ENCODE measurements at places on chromosomes 12 and 14.

DNA sequence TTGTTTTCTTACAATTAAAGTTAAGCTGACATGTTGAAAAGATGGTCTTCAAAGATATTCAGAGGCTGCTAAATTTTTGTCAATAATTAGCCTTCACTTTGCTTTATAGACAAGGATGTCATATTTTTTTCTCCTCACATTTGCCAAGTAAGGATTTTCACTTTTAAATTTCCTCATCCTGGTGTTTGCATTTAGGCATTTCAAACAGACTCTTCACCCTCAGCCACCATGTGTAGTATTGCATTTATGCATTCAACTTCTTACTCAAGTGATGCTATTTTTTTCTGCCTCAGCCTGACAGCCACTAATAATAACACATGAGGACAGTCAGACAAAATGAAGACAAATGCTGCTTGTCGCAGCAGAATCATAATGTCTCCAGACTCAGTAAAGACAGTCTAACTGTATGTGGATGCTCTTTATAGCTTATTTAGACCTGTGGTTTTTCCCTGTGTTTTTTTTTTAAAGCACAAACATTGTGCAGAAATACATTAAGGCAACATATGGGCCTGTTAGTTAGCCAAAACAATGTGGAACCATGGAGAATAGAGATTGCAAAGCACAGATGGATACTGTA lies 481.5 kb downstream of the NPAS3 start:
- DNase-seq = no peak

GRCh38 chr12:124036657-124037109 lies 63.7 kb downstream of the ZNF664 start:
- peak; percentile 25 for DNase-seq

- no peak for DNase-seq
Measured at GRCh38 chr12:76002598-76003354, 28.8 kb downstream of the PHLDA1 start.

GRCh38 chr12:15613981-15614380 lies 175.2 kb downstream of the EPS8 start:
- DNase-seq = no peak

- DNase-seq = no peak
Measured at GRCh38 chr12:118748478-118749380, 232.6 kb upstream of the SRRM4 start.
